ENCODE measurements at places on chromosomes 6 and 20. TPM values are rescaled to one million over a fixed set of nuclear protein-coding genes. Genes with fewer than 3 reads are reported as not detected.

DNA sequence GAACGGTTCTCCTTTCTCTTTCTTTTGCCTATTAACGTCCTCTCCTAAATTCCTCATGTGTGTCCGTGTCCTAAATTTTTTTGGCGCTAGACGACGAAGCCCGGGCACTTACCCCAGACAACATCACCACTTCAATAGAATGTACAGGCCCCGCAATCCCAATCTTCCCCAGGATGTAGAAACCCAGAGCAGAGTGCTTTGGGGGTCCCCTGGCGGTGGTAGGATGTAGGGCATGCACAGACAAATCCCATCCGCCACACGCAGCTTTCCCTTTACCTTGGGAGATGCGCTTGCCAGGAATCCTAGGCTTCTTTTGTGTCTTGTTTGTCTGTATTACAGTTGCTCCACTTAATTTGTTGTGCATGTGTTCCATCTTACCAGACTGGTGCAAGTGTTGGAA, 417.3 kb upstream of the ARID1B start:
- no peak for DNase-seq

DNA sequence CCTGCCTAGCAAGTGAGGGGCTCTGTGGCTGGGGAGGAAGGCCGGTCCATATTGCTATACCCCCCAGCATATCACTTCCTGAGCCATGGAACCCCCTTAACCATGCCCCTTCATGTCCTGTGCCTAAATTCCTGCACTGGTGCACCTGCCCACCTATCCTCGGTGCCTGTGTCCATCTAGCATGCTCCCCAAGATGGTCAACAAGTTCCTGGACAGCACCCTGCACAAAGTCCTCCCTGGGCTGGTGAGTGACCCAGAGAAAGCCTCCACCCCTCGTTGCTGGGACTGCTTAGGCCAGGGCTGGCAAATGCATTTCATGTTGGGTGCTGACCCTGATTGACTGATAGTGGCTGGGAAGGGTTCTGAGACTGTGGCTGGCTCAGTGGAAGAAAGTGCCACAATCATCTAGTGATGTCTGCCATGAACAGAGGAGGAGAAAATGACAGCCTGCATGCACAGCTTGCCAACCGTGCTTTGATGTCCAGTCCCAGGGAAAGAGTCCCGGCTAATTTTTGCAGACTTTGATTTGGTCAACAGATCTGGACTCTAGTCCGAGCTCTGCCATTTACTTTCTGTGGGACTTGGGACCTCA, 3.5 kb downstream of the BPIFB6 start:
- DNase-seq, result no peak

GRCh38 chr6:144578385-144579350, 293.5 kb downstream of the UTRN start:
- DNase-seq, result no peak

DNA sequence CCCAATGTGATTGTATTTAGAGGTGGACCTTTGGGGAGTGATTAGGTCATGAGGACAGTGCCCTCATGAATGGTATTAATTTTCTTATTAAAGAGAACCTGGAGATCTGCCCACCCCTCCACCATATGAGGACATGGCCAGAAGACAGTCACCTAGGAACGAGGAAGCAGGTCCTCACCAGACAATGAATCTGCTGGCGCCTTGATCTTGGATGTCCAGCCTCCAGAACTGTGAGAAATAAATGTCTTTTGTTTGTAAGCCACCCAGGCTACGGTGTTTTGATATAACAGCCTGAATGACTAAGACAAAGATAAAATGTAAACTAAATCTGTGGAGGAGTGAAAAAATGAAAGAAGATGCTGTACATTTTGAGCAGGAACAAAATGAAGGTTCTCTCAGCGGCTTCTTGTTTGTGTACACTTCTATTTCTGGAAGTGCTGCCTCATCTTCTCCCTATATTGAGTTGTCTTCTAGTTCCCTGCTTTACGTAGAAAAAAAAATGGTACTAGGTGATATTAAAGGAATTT, 1.5 kb upstream of the IPCEF1 start:
- DNase-seq, result no peak

DNA sequence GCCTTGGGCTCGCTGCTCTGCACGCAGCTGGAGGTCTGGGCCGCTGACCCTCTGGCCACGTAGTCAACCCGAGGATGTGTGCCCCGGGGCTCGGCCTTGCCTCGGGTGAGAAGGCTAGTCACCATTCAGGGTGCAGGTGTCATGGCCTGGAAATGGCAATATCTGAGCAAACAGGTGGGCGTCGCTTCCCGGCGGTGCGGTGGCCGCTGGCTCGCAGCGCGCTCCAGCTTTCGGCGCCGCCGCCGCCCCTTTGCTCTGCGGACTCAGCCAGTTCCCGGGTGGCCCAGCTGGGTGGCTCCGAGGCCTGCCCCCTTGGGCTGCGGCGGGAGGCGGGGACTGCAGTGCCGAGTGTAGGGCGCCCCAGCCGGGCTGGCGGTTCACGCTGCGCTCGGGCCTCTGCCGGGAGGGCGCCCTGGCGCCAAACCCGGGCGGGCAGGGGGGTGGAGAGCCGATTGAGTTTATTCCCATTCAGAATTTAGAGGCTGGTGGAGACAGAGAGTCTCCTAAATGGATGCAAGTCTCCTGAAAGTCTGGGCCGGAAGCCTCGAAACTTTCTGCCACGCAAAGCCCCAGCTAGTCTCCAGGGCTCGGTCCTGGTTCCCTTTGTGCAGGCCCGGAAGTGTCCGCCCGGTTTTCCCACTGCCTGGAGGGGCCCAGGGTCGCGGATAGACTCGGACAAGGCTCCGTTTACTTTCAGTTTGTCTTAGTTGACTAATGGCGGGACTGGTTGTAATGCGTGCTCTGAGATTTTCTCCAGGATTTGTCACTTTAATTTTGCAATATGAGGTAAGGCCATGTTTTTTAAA, 11.3 kb upstream of the TFAP2A start:
- no peak for DNase-seq

DNA sequence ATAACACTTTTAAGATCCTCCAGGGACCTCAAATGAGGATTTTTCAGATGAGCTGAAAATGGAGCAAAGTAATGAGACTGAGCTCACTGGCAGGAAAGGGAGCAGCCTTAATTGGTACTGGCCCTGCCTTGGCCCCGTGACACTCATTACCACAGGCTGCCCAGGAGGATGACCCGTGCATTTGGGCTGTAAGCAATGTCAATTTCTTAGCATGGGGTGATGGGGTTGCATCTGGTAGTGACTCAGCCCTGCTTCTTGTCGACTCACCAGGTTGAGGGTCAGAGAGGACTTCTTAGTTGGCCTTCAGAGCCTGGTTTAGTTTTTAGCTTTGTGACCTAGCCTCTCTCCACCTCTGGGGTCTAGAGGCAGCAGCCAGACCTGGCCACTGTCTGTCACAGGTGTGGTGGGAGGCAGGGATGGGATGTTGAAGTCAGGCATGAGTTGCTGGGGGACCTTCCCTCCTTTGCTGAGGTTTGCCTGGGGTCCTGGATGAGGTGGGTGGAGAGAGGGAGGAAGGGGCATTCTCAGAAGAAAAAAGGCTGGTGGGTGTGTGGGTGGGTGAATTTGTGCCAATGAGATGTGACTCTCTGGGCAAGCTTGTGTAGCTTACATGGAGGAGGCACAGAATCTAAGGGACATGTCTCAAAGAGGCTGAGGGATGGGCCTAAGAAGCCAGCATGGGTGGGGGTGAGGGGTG, 25.9 kb upstream of the EPB41L1 start:
- DNase-seq, result no peak

DNA sequence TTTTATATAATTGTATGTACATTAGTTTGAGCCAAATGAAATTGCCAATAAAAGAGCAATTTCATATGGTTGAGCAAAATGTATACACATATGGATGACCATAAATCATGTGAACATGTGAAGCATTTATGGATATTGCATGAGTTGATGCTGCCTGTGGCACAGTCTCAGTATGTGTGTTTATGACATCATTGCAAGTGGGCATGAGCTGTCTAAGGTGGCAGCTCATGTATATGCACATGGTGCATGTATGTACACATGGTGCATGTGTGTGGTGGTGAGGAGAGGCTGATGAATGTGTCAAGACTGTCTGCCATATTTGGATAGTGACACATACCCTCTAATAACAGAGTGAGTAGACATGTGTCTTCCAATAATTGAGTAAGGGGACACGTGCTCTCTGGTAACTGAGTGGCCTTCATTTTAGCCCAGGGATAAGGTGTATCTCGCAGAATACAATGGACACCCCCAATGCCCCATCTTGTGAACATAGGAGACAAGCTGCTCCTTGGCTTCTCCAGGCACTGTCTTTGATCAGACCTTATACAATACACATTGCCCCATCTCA, 208.8 kb downstream of the DHX35 start:
- no peak for DNase-seq

DNA sequence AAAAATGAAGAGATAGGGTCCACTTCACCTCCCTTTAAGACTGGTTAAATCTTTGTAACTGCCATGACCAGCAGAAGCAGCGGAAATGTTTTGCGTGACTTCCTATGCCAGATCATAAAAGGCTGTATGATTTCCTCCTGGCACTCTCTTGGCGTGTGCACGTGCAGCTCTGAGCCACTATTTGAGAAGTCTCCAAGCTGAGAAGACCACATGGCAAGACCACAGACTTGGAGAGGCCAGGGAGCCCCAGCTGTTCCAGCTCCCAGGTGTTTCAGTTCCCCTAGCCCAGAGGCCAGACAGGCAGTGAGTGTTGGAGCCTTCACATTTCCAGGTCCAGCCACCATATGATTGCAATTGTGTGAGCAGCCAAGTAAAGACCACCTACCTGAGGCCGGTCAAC, 259.3 kb upstream of the RIN2 start:
- DNase-seq, result no peak

- DNase-seq, result no peak
These were observed 52.1 kb upstream of the BHLHE23 start for GRCh38 chr20:63058696-63059335.

- DNase-seq, result no peak
These were observed 150.8 kb upstream of the STXBP5 start for GRCh38 chr6:147053311-147053921.

DNA sequence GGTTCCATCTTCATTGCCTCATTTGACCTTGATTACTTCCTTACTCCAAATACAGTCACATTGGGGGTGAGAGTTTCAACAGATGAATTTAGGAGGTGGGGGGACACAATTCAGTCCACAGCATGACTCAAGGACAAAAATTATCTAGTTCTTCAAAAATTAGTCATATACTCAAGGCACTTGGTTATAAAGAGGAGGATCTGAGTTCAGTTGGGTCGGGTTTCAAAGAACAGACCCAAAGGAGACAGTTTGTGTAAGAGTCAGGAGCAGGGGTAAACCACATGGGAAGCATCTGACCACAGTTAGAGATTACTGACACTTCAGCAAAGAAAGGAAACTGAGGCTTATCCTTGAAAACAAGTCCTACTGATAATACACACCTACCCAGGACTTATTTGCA, 138.0 kb downstream of the TBC1D7 start:
- no peak for DNase-seq

GRCh38 chr6:125571207-125571755, 178.2 kb upstream of the HEY2 start:
- DNase-seq, result no peak

GRCh38 chr20:47318027-47318585, 38.4 kb downstream of the ZMYND8 start:
- DNase-seq, result peak; percentile 57

DNA sequence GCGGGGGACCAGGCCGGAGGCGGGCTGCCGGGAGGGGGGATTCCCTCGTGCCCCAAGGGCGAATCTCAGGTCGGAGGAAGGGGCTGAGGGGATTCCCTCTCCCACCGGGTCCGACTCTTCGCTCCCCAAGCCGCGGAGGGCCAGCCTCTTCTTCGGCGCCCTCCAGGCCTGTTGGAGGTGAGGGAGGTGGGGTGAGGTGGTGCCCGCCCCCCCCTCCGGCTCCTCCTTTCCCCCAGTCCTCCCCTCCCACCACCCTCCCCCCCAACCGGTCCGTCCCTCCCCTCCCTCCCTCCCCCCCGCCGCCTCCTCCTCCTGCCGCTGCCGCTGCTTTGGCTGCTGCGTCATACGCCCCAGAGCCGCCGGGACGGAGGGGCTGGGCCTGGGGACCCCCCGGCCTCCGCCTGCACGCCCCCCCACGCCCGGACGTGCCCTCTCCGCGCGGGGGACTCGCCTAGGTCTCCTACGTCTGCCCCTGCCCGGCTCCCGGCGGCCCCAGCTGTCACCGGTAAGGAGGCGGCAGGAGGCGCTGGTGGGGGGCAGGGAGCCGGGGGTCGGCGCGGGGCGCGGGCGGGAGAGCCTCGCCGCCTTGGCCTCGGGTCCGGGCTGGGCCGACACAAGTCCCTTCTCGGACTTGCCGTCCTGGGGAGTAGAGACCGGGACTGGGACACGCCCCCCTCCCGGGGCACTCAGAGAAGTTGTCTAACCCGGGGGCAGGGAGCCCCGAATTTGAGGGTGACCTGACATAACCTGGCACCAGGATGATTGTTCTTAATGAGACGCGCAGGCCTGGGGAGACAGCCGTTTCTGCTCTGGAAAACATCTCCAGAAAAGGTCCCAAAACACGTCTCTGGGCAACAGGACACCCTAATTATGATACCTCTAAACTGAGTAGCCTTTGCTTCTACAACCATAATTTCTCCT, at the start of gene PHF1:
Gene PHF1 (plus strand): TSS at position 304 of the 921 bp plus-strand sequence. CDS start 1,250 bp downstream, outside the sequence.
- DNase-seq, result no peak

DNA sequence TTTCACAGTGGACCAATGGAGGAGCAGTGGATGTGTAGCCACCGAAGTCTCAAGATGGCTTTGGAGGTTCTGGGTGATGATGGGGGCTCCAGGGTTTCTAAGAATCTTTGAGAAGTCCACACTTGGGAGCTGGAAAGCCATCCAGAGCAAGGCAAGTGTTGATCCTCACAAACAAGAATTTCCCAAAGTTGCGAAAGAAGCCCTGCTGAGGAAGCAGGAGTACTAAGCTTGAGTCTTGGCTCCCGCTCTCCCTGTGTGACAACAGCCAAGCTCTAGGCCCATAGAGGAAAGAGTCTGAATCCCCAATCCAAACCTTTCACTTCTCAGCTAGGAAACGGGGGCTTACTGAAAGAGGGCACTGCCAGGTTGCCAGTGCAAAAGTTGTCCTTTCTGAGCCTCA, 106.0 kb downstream of the EDN3 start:
- DNase-seq, result no peak

GRCh38 chr6:139855671-139856311, 481.3 kb upstream of the CITED2 start:
- no peak for DNase-seq

GPSM3 gene
- 3.5 TPM for total RNA-seq

CLPSL2 gene
- not detected for total RNA-seq

C20orf144 gene
- not detected for total RNA-seq

ADA gene
- total RNA-seq, result 3.6 TPM

SLPI gene
- total RNA-seq, result 41.8 TPM

ADGRF5 gene
- total RNA-seq, result 4.7 TPM

TBX18 gene
- total RNA-seq, result 7.4 TPM

ID4 gene
- 69.2 TPM for total RNA-seq

ACTL10 gene
- total RNA-seq, result 1.0 TPM

CGAS gene
- total RNA-seq, result 4.4 TPM

Measured in ovary (tissue), 10 donors.